ENCODE measurements at places on chromosomes 6 and 20. TPM values are rescaled to one million over a fixed set of nuclear protein-coding genes. Genes with fewer than 3 reads are reported as not detected.
A peak's percentile ranks its signal among the peaks of the same experiment; 100 is the strongest.

DNA sequence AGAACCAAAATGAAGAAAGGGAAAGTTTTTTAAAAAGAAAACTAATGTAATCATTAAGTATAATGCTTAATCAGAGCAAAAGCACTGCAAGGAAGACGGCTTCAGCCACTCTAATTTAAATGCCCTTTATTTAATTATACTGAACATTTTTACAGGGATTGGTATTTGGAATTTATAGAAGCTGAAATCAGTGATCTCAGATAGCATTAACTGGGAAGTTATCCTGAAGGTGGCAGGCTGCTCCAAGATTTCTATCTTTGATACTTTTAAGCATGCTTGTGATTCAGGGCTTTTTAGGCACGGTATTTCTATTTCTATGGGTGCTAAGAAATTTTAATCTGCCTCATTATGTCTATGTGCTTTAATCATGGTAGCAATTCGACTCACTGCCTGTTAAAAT lies 1.3 kb upstream of the NDUFAF4 start:
- DNase-seq = no peak

- DNase-seq = peak; percentile 86
Observed at GRCh38 chr6:20534295-20535262, at the start of gene CDKAL1. TSS of gene CDKAL1 (plus strand) at chr6:20534457. CDS start at chr6:20546351, 11,894 bp downstream.

- DNase-seq = no peak
Observed at GRCh38 chr6:36124881-36125280, 5.4 kb upstream of the MAPK13 start.

GRCh38 chr6:112946051-112946450 lies 598.9 kb downstream of the RFPL4B start:
- no peak for DNase-seq

DNA sequence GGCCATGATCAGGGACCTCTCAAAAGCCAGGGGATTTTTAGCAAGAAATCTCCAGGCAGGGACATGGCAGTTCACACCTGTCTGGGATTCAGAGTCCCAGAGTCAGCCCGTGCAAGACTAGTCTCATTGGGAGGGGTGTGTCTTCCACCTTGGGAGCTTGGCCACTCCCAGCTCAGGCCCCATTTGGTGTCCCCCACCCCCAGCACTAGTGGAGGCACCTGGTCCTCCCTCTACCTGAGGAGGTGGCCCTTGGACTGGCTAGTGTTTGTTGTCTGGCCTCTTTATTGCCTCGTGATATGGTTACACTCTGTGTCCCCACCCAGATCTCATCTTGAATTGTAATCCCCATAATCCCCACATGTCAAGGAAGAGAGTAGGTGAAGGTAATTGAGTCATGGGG lies 140.8 kb upstream of the PHACTR3 start:
- DNase-seq = no peak

DNA sequence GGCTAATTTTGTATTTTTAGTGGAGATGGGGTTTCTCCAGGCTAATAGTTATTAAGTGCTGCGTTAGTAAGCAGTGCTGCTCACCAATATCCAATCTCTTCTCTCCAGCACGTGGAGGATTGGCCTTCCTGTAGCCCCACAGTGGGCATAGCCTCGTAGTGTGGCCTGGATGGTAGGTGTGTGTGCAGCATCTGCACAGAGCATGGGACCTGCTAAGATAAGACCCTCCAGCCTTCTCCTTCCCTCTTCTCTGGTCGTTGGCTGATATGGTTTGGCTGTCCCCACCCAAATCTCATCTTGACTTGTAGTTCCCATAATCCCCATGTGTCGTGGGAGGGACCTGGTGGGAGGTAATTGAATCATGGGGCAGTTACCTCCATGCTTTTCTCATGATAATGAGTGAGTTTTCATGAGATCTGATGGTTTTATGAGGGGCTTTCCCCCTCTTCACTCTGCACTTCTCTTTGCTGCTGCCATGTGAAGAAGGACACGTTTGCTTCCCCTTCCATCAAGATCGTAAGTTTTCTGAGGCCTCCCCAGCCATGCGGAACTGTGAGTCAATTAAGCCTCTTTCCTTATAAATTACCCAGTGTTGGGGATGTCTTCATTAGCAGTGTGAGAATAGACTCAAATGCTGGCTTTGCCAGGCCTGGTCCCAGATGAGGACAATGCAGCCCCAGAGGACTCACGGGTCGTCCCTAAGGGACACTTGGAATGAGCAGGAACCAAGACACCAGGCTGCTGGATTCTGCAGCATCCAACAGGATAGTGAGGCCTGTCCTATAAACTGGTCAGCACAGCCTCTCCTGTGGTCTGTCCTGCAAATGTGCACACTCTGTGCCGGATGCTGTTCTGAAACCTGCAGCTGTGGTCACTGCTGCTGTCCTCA lies 63.4 kb upstream of the AFDN start:
- DNase-seq = no peak

- DNase-seq = no peak
Observed at GRCh38 chr20:3563133-3563532, 92.3 kb downstream of the ATRN start.

DNA sequence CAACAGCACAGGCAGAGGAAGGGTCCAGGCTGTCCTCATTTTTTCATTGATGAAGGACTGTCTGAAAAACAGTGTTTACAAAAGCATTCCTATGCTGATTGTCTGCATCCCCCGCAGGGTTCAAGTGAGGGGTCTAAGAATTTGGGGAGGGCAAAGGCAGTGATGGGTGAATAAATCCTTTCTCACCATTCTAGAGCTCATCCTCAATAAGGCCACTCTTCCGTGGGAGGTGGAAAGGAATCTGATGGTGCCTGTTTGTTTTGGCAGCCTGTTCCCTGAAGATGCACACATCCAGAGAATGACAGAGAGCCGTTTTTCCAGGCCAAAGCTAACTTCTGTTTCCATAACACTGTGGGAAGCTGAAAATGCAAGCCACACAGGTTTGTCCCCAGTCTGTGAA lies 164.5 kb downstream of the MOXD1 start:
- no peak for DNase-seq

DNA sequence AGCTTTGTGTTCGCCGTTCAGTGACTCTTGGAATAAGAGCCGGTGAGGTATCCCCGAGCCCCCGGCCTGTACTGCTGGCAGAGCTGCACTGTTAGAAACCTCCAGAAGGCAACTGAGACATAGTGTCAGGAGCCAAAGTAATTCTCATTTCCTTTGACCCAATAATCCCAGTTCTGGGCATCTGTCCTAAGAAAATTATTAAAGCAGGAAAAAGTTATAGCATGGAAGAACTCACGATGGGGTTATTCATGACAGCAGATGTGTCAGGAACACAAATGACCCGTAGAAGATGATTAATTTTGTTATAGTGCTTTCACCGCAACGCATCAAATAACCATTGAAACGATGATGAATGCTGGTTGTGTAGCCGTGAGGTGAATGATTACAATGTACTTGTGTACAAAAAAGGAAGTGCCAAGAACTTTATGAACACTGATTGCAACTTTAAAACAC lies 20.3 kb downstream of the CYP21A2 start:
- no peak for DNase-seq

- no peak for DNase-seq
Observed at GRCh38 chr6:53761036-53761435, 33.8 kb upstream of the LRRC1 start.

DNA sequence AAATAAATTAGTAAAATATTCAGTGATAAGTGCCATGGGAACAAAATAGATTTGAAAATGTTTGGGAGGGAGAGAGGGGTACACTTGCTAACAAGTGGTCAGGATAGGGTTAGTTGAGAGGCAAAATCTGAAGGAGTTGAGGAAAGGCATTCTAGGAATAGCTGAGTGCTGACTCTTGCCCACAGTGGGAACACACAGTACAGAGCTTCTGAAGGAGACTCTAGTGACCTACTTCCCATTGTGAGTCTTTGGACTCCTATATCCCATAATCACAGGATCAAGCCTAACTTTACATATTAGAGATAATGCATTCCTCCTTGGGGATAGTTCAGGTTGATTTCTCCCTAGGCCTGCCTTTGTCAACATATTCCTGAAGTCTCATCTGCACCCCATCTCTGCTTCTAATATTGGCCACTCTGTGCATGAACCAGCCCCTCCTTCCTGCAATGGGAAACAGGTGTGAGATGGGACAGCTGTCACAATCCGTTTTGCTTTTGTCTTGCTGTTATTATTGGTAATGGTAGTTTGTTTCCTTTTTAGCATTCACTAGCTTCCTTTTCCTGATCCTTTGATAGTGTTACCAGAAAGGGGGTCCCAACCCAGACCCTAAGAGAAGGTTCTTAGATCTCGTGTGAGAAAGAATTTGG lies 2.6 kb upstream of the TRIM38 start:
- DNase-seq = no peak

GRCh38 chr6:33781131-33781975 lies 7.6 kb downstream of the LEMD2 start:
- no peak for DNase-seq

GRCh38 chr20:24235296-24236175 lies 233.9 kb upstream of the SYNDIG1 start:
- DNase-seq = no peak

GRCh38 chr20:37020636-37021035 lies 69.1 kb upstream of the SAMHD1 start:
- no peak for DNase-seq

DNA sequence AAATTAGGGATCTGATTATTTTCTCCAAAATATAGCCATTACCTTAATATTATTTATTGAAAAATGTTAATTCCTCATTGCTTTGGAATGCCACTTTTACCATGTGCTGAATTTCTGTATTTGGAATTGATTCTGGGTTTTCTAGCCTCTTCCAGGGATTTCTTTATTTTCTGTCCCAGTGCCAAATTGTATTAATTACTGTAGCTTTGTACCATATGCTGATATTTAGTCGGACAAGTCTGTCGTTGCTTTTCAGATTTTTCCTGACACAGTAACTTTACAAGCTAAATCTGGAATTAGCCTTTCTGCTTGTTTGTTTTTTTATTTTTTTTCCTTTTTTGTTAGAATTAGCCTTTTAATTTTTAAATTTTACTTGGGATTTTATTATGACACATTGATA lies 10.9 kb upstream of the TMEM14B start:
- no peak for DNase-seq

DNA sequence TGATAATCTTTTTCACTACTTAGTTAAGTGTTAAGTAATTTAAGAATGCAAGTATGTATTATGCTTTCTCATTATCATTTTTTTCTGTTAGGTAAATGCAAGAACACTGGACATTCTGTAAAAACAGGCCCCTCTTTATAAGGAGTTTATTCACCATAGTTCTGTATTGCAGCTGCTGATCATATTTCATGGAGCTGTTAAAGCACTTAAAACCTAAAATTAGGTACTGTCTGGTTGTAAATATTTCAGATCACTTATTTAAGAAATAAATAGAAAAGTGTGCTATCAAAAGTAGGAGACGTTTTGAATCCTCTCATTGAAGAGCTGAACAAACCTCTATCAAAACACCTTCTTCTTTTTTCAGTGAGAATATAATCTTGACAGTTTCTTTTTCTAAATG lies 3.9 kb downstream of the EYA4 start:
- DNase-seq = no peak

GRCh38 chr6:44960898-44961297 lies 367.2 kb upstream of the RUNX2 start:
- DNase-seq = no peak

GRCh38 chr6:52491203-52492069 lies 71.3 kb downstream of the EFHC1 start:
- no peak for DNase-seq

DNA sequence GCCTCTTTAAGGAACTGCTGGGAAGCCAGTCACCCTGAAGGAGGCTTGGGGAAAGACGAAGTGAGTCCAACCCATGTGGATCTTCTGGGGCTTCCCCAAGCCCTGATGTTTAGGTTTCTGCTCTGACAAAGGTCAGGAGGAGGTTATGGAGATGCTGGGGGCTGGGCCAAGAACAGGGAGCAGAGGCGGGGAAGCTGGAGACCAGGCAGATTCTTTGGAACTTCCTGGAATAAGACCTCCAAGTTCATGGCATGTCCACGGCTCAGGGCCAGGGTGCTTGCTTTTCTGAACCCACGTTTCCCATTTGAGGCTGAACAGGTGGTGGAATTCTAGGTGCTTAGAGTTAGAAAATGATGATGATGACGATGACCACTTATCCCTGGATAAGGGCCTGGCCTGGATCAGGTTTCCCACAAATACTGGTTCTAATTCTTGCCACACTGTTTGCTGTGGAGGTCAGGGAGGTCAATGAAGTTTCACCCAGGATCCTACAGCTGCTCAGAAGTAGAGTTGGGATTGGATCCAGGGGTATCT lies 30.0 kb upstream of the TGM2 start:
- DNase-seq = no peak

GRCh38 chr6:136945711-136946121 lies 23.6 kb downstream of the SLC35D3 start:
- no peak for DNase-seq

DNA sequence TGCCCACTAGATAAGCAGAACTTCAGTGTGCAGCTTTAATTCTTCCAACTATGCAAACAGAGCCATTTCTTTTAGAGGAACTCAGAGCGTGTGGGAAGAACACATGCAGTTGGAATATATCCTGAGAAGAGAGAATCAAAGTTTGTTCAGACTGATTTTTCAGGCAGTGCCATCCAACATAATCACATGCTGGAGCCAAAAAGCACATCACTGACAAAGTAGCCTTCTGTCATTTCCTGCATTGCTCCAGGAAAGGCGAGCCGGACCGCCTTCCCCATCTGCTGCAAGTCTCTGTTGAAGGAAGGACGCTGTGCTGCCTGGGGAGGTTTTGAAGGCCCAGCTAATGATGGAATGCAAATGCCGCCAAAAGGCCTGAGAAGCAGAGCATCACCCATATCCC lies 98.4 kb downstream of the DOK5 start:
- no peak for DNase-seq

DNA sequence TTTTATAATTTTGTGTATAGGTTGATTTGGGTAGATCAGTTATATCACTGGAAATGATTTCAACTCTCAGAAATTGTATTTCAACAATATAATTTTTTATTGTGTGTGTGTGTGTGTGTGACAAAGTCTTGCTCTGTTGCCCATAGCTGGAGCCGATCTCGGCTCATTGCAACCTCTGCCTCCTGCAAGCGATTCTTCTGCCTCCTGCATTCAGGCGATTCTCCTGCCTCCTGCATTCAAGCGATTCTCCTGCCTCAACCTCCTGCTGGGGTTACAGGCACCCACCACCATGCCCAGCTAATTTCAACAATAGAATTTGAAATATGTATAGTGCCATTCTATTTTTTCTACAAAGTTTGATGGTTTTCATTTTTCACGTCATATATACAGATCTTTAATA lies 24.1 kb downstream of the AFDN start:
- no peak for DNase-seq

Gene PTPRK
- 134 TPM for total RNA-seq

Gene MAPK13
- 5.6 TPM for total RNA-seq

Gene TBC1D22B
- 5.7 TPM for total RNA-seq

Gene ASIP
- not detected for total RNA-seq

Gene SPATS1
- total RNA-seq = not detected

Gene PLN
- total RNA-seq = 178 TPM

Gene RPP40
- total RNA-seq = 21.3 TPM

Gene CLDN20
- total RNA-seq = not detected

Gene TFAP2B
- total RNA-seq = 0.48 TPM

Measured in urinary bladder (tissue), 4 donors.